Heart left ventricle (tissue), 16 donors: ENCODE measurements at places on chromosomes 6 and 20. TPM values are rescaled to one million over a fixed set of nuclear protein-coding genes. Genes with fewer than 3 reads are reported as not detected.
A peak's percentile ranks its signal among the peaks of the same experiment; 100 is the strongest.

GRCh38 chr6:124661097-124661661 is 301.1 kb upstream of the RNF217 start:
- no peaks in the 10 kb centered on the region for H3K36me3 ChIP-seq
- H3K27ac ChIP-seq, result no peak overlapping the region
- no peaks in the 10 kb centered on the region for H3K27me3 ChIP-seq
- no peak overlapping the region for H3K4me3 ChIP-seq
- DNase-seq, result no peak
- no peaks in the 10 kb centered on the region for H3K4me1 ChIP-seq

DDO gene
- 19.9 TPM for total RNA-seq

- no peaks in the 10 kb centered on the region for H3K36me3 ChIP-seq
- H3K27ac ChIP-seq, result peak overlapping the region; percentile 69
- peaks cover 45% of the 10 kb centered on the region for H3K4me1 ChIP-seq
- DNase-seq, result peak; percentile 60
- H3K4me3 ChIP-seq, result no peak overlapping the region
Measured at GRCh38 chr6:108897371-108897770, 49.1 kb downstream of the ARMC2 start.

LZTS3 gene
- 7.6 TPM for total RNA-seq

PRR18 gene
- 0.07 TPM for total RNA-seq

DNA sequence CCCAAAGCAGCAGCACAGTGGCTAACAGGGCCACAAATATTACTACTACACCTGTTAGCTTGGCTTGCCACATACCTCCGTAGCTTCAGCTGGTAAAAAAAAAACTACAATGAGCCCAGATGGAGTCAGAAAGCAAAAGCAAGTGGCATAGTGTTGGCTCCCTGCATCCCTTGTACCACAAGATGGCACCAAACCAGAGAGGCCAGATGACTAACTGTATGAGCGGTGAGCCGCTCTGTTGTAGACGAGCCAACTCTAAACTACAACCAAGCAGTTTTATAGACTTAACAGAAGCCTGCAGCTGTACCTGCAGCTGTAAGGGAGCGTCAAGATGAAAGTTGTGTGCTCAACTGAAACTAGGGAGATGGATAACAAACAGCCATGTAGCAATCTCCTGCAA is 84.5 kb upstream of the MCHR2 start:
- H3K36me3 ChIP-seq, result no peaks in the 10 kb centered on the region
- H3K27ac ChIP-seq, result no peak overlapping the region
- no peak for DNase-seq
- no peak overlapping the region for H3K4me3 ChIP-seq

DNA sequence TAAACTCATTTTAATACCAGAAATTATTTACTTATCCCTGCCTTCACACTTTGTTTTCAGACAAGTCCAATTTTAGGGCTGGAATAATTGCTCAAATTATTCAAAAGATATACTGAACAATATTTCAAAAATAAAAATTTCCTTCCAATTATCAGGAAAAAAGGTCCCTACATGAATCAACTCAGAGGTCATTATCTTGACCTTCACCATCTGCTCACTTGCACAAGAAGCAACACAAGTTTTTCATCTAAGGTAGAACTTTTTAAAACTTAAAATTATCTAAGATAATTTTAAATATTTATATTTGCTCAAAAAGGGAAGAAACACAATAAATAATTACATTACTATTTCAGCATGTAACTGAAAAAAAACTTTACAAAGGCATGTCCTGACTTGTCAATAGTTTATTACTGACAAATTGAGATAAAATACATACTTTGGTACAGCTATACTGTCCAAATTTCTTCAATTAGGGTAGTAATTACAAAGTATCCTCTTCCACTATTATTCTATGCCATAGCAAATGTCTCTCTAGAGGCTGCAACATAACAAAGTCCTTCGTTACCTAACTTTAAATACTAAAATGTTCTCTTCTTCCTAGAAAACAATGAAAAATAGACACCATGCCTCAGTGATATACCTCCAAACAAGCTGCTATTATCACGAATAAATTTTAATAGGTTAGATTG is 2.4 kb downstream of the CEP85L start:
- no peak overlapping the region for H3K27ac ChIP-seq
- no peaks in the 10 kb centered on the region for H3K27me3 ChIP-seq
- H3K4me3 ChIP-seq, result peak overlapping the region; percentile 92
- no peaks in the 10 kb centered on the region for H3K36me3 ChIP-seq

DNA sequence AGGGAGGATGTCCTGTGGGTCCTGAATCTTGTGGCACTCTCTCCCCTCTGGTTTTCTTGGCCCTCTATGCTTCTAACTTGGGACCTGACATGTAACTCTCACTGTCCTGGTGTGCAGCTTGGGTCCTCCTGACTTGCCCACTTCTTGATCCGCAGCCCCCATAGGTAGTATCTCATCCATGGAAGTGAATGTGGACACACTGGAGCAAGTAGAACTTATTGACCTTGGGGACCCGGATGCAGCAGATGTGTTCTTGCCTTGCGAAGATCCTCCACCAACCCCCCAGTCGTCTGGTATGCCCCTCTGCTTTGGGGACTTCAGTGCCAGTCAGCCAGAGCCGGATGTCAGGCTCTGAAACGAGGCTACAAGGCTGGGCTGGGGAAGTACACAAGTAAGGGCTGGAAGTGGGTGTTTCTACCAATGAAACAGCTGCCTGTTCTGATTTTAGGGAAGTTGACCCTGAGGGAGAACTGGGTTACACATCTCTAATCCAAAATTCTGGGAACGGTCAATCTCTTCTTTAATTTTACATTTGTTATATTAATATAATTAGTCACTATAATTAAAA is 641 bp downstream of the DBNDD2 start:
- peaks cover 3% of the 10 kb centered on the region for H3K36me3 ChIP-seq
- H3K4me1 ChIP-seq, result peaks cover 45% of the 10 kb centered on the region
- H3K27ac ChIP-seq, result peak overlapping the region; percentile 100
- no peaks in the 10 kb centered on the region for H3K27me3 ChIP-seq
- H3K4me3 ChIP-seq, result peak overlapping the region; percentile 3

- no peak overlapping the region for H3K4me3 ChIP-seq
- no peak overlapping the region for H3K27ac ChIP-seq
- no peak for DNase-seq
- H3K27me3 ChIP-seq, result no peaks in the 10 kb centered on the region
- H3K4me1 ChIP-seq, result no peaks in the 10 kb centered on the region
Measured at GRCh38 chr6:110589865-110590513, 113.6 kb upstream of the SLC22A16 start.

- no peaks in the 10 kb centered on the region for H3K27me3 ChIP-seq
- no peak for DNase-seq
- peaks cover 16% of the 10 kb centered on the region for H3K4me1 ChIP-seq
- peak overlapping the region; percentile 84 for H3K27ac ChIP-seq
- H3K36me3 ChIP-seq, result no peaks in the 10 kb centered on the region
Measured at GRCh38 chr6:100880149-100880852, 828 bp downstream of the ASCC3 start.

DNA sequence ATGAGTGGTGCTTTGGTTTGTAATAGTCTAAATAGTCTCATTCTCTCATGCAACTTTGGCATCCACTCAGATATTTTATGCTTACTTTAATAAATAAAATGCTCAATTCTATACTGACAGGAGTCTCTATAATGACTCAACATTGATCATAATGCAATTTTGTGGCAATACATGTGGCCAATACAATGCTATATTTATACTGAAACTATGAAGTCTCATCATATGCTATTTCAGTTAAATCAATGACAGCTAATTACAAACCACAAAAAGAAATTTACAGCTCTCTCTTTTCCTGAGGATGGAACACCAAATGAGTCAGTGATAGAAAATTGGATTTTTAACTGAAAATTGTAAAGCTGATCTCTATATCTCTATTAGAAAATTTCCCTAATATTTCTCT is 77.1 kb downstream of the WASF1 start:
- DNase-seq, result no peak
- H3K4me3 ChIP-seq, result no peak overlapping the region
- no peaks in the 10 kb centered on the region for H3K36me3 ChIP-seq
- no peaks in the 10 kb centered on the region for H3K27me3 ChIP-seq
- no peak overlapping the region for H3K27ac ChIP-seq

- H3K36me3 ChIP-seq, result no peaks in the 10 kb centered on the region
- H3K27me3 ChIP-seq, result peaks cover 96% of the 10 kb centered on the region
- peaks cover 15% of the 10 kb centered on the region for H3K4me1 ChIP-seq
- no peak overlapping the region for H3K27ac ChIP-seq
Measured at GRCh38 chr6:50821441-50822077, 2.9 kb downstream of the TFAP2B start.

GRCh38 chr6:15659181-15659580 is 3.6 kb downstream of the DTNBP1 start:
- no peak overlapping the region for H3K4me3 ChIP-seq
- peaks cover 4% of the 10 kb centered on the region for H3K36me3 ChIP-seq
- H3K4me1 ChIP-seq, result no peaks in the 10 kb centered on the region
- DNase-seq, result no peak
- no peaks in the 10 kb centered on the region for H3K27me3 ChIP-seq

LST1 gene
- total RNA-seq, result 6.0 TPM

IFNGR1 gene
- total RNA-seq, result 68.6 TPM

DNA sequence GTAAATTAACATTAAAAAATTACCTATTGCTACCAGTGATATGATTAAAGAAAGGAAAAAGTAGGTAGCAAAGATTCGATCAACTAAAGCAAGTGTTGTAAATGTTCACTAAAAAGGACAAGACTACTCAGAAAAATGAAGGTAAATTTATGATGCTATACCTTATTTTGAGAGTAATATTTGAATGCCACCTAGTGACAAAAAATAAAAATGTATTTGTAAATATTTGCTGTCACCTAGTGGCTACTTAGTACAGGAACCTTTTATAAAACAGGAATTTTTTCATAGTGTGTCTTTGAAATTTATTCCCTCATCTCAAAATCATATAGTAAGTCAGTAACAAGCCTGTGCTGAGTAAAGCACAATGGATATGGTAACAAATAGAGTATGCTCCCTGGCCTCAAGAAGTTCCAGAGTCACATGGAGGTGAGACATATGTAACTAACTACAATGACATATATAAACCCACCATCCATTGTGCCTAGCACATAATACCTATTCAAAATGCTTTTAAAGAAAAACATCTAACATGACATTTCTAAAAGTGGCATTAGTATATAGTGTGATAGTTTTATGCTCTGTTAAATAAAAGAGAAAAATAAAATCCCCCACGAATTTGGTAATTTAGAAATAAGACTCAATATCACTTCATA is 193.1 kb upstream of the SIM1 start:
- no peak for DNase-seq
- H3K4me3 ChIP-seq, result no peak overlapping the region
- no peak overlapping the region for H3K27ac ChIP-seq
- no peaks in the 10 kb centered on the region for H3K27me3 ChIP-seq

- no peaks in the 10 kb centered on the region for H3K27me3 ChIP-seq
- H3K4me1 ChIP-seq, result peaks cover 37% of the 10 kb centered on the region
- H3K36me3 ChIP-seq, result no peaks in the 10 kb centered on the region
- peak; percentile 82 for DNase-seq
- peak overlapping the region; percentile 46 for H3K27ac ChIP-seq
Measured at GRCh38 chr20:62616728-62617621, 25.3 kb upstream of the SLCO4A1 start.

GRCh38 chr6:30075094-30075789 is at the start of gene RNF39:
TSS of gene RNF39 (minus strand) at chr6:30075769. CDS start at chr6:30075585, 184 bp downstream.
- H3K4me1 ChIP-seq, result peaks cover 27% of the 10 kb centered on the region
- H3K27me3 ChIP-seq, result peaks cover 71% of the 10 kb centered on the region
- DNase-seq, result no peak
- H3K36me3 ChIP-seq, result no peaks in the 10 kb centered on the region
- H3K27ac ChIP-seq, result no peak within 1 kb of the TSS

TBXT gene
- not detected for total RNA-seq

GRCh38 chr6:158000530-158001307 is 19.1 kb downstream of the SYNJ2 start:
- H3K27ac ChIP-seq, result no peak overlapping the region
- H3K4me1 ChIP-seq, result peaks cover 24% of the 10 kb centered on the region
- H3K36me3 ChIP-seq, result no peaks in the 10 kb centered on the region
- no peaks in the 10 kb centered on the region for H3K27me3 ChIP-seq
- no peak for DNase-seq
- H3K4me3 ChIP-seq, result no peak overlapping the region

ZNF165 gene
- 0.67 TPM for total RNA-seq

MROH8 gene
- total RNA-seq, result 5.2 TPM

ELOVL2 gene
- total RNA-seq, result 1.4 TPM

GRCh38 chr20:235891-236290 is 8.8 kb downstream of the DEFB129 start:
- H3K27ac ChIP-seq, result no peak overlapping the region
- no peak for DNase-seq
- H3K27me3 ChIP-seq, result no peaks in the 10 kb centered on the region
- H3K36me3 ChIP-seq, result no peaks in the 10 kb centered on the region

GRCh38 chr20:43853174-43853803 is 61.4 kb upstream of the TOX2 start:
- no peaks in the 10 kb centered on the region for H3K36me3 ChIP-seq
- peaks cover 4% of the 10 kb centered on the region for H3K4me1 ChIP-seq
- no peak overlapping the region for H3K4me3 ChIP-seq
- no peak overlapping the region for H3K27ac ChIP-seq
- DNase-seq, result no peak

DIDO1 gene
- 27.5 TPM for total RNA-seq

CLPSL2 gene
- total RNA-seq, result not detected

GRCh38 chr6:50792771-50793170 is 25.9 kb upstream of the TFAP2B start:
- H3K4me1 ChIP-seq, result no peaks in the 10 kb centered on the region
- DNase-seq, result no peak
- H3K4me3 ChIP-seq, result no peak overlapping the region

GRCh38 chr20:5096463-5096862 is 23.3 kb downstream of the PCNA start:
- H3K36me3 ChIP-seq, result peaks cover 27% of the 10 kb centered on the region
- H3K4me3 ChIP-seq, result no peak overlapping the region
- H3K27ac ChIP-seq, result no peak overlapping the region
- DNase-seq, result no peak
- H3K4me1 ChIP-seq, result no peaks in the 10 kb centered on the region

GRCh38 chr20:6253396-6253795 is 130.6 kb upstream of the FERMT1 start:
- no peaks in the 10 kb centered on the region for H3K4me1 ChIP-seq
- H3K27me3 ChIP-seq, result no peaks in the 10 kb centered on the region
- no peak for DNase-seq
- no peak overlapping the region for H3K4me3 ChIP-seq

NINL gene
- 2.2 TPM for total RNA-seq

DNA sequence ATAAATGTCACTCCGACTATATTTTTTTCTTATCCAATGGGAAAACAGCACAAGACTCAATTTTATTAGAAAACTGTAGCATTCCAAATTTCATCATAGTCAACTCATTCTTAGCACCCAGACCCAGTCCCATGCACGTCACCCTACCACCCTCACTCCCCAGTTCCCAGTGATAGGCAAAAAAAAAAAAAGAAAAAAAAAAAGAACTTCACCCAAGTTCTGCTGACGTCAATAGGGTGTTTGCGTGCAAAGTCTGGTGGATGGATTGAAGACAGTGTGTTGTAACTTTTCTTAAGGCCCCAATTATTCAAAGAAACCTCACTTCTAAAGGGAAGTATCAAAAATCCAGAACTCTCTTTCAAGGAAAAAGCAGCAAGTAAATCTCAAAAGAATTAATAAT is 213.9 kb upstream of the PRDM1 start:
- DNase-seq, result no peak
- H3K4me3 ChIP-seq, result no peak overlapping the region
- no peaks in the 10 kb centered on the region for H3K36me3 ChIP-seq
- H3K4me1 ChIP-seq, result no peaks in the 10 kb centered on the region
